ENCODE measurements at places on chromosomes 6 and 20.
A peak's percentile ranks its signal among the peaks of the same experiment; 100 is the strongest.

GRCh38 chr20:15205719-15206118, 868.3 kb upstream of the FLRT3 start:
- DNase-seq = no peak

GRCh38 chr20:46206025-46206424, 87.9 kb downstream of the CD40 start:
- DNase-seq = no peak

DNA sequence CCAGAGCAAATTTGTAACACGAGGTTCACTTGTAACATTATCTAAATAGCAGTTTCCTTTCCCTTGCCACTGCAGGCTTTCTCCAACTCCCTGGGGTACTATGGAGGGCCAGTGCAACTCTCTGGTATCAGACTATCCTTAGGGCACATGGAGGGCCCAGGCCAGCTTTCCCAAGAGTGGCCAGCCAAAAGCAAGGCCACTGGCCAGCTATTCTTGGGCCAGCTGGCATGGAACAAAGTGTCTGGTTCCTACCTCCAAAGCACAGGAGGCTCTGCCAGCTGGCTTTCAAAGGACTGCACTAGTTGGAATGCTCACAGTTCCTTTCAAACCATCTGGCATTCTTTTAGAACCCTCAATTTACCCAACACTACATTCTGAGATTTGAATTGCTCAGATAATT, 8.7 kb downstream of the RNF24 start:
- DNase-seq = no peak

DNA sequence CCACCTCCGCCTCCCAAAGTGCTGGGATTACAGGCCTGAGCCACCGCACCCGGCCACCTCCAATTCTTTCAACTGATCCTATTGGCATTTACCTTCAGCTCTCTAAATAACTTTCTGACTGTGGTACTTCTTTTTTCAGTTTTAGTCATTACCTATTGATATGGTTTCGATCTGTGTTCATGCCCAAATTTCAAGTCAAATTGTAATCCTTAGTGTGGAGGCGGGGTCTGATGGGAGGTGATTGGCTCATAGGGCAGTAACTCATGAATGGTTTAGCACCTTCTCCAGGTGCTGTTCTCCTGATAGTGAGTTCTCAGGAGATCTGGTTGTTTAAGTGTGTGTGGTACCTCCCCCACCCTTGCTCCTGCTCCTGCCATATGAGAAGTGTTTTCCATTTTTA, 140.9 kb downstream of the LPA start:
- DNase-seq = no peak

GRCh38 chr6:140879946-140880345, 1252.8 kb upstream of the GJE1 start:
- DNase-seq = no peak

DNA sequence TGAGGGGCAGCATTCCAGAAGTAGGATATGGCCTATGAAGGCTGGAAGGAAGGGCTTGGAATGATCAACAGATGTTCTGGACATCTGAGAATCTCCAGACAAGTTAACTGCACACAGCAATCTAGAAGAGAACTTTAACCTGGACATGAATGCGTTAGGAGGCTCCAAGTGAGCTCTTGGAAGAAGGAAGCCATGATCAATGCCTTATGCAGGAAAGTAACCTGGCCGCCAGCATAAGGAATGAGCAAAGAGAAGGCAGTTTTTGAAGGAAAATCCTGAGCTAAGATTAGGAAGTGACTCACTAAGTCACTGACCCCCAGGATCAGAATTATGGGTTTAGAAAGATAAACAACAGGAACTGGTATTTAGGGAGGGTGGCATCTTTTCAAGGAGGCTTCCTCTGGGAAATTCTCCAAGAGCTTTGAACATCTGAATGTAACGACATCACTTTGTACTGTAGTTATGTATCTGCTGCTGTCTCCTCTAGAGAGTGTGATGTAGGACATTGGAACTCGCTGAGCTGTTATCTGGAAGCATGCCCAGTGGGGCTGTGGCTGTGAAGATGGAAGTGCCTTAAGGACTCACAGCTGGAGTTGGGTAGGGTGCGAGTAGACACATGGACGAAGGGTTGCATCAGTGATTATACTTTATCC, 236.8 kb downstream of the PACRG start:
- DNase-seq = no peak

DNA sequence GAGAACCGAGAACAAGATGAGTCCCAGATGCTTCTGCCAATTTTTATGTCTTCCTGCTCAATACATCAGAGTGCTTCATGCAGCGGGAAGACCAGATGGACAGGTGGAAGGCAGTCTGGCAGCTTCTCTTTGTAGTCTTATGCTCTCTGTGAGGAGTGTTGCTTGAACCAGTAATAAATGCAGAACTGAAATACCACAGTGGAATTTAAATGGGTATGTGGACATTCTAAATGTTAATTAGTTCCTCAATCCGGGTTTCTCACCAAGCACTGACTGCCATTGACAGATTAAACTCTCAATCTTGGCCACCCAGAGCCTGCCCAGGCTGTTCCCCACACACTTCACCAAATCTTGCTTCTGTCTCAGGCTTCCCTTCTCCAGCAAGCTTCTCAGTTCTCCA, 695.5 kb upstream of the CHD6 start:
- DNase-seq = no peak

DNA sequence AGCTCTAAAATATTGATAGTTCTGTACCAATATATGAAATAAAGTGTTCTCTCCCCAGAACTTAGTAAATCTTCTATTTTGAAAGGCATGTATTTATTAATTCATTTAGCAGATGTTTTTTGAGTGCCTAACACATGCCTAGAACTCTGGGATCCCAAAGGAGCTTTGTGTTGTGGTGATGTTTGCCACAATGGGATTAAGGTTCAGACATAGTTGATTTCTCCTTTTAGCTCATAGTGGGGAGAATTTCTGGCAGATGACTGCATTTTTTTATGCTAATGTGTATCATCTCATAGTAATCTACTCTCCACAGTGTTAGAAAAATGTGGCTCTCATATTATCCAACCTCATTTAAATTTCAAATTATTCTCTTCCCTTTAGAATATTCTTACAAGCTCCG, 21.7 kb downstream of the MYB start:
- no peak for DNase-seq

DNA sequence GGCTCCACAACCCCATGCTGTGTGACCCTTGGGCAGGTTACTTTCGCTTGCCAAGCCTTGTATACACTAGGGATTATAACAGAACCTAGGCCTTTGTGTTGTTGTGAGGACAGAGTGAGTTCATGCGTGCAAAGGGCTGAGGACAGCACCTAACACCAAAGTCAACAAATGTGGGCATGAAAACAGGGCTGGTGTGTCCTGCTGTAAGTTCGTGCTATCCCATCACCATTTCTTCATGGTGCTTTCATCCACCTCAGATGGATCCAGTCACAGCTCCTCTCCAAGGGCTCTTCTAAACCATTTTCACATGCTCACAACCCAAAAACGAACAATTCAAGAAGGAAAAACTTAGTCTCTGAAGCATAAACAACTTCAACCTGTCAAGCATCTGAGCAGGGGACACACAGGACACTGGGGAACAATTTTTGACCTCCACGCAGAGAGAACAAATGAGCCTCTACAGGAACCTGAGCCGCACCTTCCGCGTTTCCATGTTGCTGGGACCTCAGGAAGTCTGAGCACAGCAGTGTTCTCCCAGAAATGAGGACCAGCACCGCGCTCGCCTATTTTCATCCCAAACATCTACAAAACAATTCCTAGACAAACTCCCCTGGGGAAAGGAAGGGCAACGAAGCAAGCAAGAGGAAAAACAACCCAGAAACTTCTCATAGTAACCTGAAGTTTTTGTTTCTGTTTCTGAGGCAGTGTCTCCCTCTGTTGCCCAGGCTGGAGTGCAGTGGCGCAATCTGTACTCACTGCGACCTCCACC, 3.1 kb downstream of the LRP11 start:
- no peak for DNase-seq

GRCh38 chr6:2656460-2657079, 94.2 kb downstream of the MYLK4 start:
- DNase-seq = no peak

- no peak for DNase-seq
Measured at GRCh38 chr6:19327241-19327640, 509.9 kb upstream of the ID4 start.

DNA sequence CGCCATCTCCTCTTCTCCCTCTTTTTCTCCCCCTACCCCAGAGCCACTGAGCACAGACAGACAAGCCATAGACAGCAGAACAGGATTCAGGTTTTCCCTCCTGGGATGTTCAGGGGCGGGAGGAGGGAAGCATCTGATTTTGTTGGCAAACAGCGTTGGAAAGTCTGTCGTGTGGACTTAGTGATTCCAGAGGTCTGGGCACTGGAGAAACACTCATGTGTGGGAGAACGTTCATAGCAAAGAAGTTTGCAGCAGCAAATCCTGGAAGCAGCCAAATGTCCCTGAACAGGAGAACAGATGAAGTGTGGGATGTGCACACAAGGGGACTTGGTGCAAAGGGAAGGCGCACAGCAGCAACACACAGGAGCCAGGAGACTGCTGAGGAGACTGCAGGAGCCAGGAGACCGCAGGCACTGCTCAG, 264.1 kb upstream of the CDYL start:
- DNase-seq = no peak

GRCh38 chr6:37566111-37566949, 66.6 kb upstream of the CCDC167 start:
- DNase-seq = peak; percentile 55

DNA sequence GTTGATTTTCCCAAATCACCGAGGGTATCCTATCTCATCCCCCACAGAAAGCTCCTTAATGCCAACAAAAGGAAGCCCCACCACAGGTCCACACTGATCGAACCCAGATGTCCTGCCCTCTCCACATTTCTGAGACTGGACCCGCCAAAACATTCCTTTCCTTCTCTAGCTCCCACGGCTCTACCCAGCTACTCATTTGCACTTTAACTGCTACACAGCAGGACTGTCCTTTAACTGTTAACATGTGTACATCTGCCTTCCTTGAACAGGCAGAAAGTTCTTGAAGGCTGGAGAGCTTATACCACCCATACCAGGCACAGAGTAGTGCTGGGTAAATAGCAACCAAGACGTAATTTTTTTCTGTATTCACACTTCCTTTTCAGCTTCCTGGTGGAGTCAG, 68.6 kb downstream of the TRMT6 start:
- no peak for DNase-seq

GRCh38 chr20:15818651-15819071, 754.6 kb downstream of the KIF16B start:
- no peak for DNase-seq

DNA sequence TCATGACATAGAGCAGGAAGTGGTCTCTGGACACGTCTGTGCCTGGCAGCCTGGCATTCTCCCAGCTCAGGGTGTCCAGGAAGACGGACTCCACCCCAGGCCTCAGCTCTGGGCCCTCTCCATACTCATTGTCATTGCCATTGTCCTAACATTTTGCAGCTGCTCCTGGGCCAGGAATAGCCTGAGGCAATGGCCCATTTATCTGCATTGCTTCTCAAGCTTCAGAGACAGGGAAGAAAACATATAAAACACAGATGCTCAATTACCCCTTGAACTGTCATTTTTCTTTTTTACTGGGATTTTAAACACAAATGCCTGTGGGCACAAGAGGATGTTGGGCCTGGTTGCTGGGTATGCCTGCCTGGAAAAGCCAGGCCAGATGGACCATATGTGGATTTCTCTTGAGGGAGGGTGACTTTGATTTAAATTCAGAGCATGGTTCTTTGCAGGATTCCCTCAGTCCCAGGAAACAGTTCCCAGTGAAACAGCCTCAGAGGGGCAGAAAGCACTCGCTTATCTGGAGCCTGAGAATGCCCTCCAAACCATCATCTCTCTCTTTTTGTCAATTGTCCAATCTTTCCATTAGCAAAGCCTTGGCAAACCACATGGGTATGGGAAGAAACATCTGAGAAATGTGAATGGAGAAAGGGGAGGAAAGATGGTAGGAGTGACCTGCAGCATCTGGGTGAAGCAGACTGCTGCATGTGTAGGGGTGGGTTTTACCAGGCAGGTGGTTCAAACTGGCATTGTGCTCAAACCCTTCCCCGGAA, 17.9 kb downstream of the LAMP5 start:
- no peak for DNase-seq

- no peak for DNase-seq
Measured at GRCh38 chr20:10492065-10492464, 57.0 kb downstream of the SLX4IP start.

GRCh38 chr6:115896538-115897129, 164.1 kb downstream of the FRK start:
- no peak for DNase-seq

DNA sequence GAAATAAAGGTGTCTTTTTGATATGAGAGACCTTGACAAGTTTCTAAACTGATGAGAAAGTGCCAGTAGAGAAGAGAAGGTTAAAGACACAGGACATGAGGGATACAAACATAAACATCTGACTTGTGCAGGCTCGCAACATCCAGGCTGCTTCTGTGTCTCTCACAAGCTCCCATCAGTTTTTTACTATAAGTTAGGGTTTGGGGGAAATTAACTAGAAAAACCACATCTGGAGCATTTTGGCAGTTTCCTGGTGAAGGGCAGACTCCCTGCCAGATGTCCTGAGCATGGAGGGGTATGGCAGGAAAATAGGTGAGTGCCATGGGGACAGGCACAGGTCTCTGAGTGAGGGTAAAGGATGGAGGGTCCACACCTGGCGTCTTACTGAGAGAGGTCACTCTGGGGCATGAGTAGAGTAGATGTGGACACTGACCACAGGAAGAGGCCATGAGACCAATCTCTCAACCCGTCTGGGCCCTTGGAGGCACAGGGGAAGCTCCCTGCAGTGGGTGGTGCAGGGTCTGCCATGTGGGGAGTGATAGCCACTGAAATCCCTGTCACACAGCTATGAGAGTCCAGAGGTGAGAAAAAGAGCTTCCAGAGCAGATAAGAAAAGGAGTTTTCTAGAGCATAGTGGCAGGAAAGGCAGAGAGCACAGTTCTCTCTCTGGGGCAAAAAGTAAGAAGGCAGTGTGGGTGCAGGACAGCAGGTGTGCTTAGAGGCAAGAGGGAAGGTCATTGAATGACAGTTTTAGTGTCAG, 193.3 kb upstream of the SYNDIG1 start:
- DNase-seq = no peak

Measured in activated naive CD4-positive, alpha-beta T cell (primary cell).